Glutamatergic neuron (in vitro differentiated cells): ENCODE measurements at places on chromosomes 6 and 20.

GRCh38 chr6:2674857-2675256 is 75.9 kb downstream of the MYLK4 start:
- H3K4me3 ChIP-seq, result no peak overlapping the region
- peaks cover 4% of the 10 kb centered on the region for H3K36me3 ChIP-seq
- no peak for DNase-seq
- H3K27ac ChIP-seq, result no peak overlapping the region
- peaks cover 5% of the 10 kb centered on the region for H3K27me3 ChIP-seq
- no peaks in the 10 kb centered on the region for H3K4me1 ChIP-seq

DNA sequence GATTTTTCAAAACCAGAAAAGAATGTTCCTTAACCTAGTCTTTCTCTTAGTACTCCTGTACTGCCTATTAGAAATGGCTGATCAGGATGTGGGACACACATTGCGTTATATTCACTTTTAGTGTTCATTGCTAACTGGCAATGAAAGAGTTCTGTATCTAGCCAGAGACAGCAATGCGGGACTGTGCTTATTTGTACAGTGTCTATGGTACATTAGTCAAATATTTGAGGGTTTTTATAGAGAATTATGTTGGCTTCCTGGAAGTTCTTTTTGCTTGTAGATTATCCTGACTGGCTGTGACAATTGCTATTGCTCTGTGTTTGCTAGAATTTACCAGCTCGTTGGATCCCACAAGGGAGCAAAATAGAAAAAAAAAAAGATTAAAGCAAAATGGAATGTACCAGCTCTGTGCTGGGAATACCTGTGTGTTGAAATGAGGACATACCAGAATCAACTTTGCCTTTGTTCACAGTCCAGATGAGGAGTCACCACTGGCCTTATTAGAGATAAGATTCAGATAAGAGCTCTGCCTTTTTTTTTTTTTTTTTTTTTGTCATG is 22.4 kb upstream of the IFNGR1 start:
- H3K27ac ChIP-seq, result no peak overlapping the region
- no peak for DNase-seq
- H3K36me3 ChIP-seq, result no peaks in the 10 kb centered on the region
- no peaks in the 10 kb centered on the region for H3K27me3 ChIP-seq
- no peaks in the 10 kb centered on the region for H3K4me1 ChIP-seq
- H3K4me3 ChIP-seq, result no peak overlapping the region

DNA sequence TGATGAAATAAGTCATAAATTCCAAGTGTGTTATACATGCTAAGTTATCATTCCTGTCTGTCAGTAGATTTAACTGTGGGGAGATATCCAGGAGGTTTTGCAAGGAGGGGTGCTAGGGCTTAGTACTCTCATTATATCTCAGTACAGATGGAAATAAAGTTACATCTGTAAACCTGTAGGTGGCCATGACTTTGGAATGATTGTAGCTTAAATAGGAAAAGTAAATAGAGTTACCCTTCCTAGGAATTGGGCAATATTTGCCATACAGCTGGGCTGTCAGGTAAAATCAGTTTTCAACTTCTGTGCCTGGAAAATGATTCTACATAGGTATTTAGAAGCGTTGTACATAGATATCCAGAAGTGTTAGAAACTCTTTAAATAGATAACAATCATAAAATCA is 19.8 kb upstream of the TGM3 start:
- no peak overlapping the region for H3K4me3 ChIP-seq
- H3K36me3 ChIP-seq, result peaks cover 4% of the 10 kb centered on the region
- no peak overlapping the region for H3K27ac ChIP-seq

- no peak overlapping the region for H3K27ac ChIP-seq
- H3K36me3 ChIP-seq, result no peaks in the 10 kb centered on the region
Observed at GRCh38 chr6:162538643-162539064, 188.9 kb downstream of the PRKN start.

DNA sequence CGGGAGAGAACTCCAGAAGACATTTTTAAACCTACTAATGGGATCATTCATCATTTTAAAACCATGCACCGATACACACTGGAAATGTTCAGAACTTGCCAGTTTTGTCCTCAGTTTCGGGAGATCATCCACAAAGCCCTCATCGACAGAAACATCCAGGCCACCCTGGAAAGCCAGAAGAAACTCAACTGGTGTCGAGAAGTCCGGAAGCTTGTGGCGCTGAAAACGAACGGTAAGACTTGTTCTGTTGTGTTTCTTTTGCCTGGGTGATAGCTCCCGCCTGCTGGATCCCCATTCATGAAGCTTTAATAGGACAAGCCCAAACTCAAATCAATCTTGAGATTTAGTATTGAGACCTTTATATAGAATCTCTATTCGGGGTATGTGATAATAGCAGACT is 4.2 kb downstream of the TNFAIP3 start:
- H3K36me3 ChIP-seq, result no peaks in the 10 kb centered on the region
- no peak overlapping the region for H3K27ac ChIP-seq

DNA sequence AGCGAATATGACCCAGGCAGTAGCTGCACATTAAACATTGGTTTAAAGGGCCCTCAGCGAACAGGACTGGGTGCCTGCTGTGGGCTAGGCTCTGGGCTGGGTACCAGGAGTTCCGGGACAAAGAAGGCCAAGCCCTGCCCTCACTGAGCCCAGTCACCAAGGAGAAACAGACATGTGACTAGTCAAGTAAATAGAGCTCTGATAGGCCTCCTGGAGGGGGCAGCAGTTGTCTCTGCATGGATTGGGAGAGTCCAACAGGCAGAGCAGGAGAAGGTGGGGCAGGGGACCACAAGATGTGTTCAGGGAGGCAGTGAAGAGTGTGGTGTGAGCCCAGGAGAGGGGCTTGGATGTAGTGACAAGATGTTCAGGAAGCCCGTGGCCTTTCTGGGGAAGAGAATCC is 3.1 kb downstream of the HM13 start:
- no peaks in the 10 kb centered on the region for H3K36me3 ChIP-seq
- peaks cover 1% of the 10 kb centered on the region for H3K4me1 ChIP-seq
- no peak overlapping the region for H3K27ac ChIP-seq
- DNase-seq, result peak; percentile 80

DNA sequence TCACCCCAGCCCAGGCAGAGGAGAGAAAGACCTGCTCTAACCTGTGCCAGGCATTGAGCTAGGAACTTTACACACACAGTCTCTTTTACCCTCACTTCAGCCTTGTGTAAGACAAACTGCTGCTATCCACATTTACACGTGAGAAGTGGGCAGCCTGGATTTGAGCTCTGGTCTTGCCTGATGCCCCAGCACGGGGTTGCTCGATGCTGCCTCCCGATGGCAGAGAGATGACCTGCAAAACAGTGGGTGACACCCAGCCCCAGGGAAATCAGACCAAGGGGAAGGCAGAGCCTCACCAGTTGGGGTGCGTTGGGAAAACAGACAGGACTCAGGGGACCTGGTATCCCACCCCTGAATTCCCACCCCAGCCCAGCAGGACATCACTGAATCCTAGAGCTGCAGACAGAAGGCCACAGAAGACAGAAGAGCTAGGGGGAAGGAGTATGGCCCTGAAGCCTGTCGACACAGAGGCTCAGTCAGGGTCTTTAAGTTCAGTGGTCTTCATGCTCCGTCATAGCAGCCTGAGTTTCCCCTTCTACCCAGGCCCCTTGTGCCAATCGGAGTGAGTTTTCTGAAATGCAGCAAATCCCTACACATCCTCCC is 990 bp downstream of the BPI start:
- H3K36me3 ChIP-seq, result no peaks in the 10 kb centered on the region
- no peak overlapping the region for H3K27ac ChIP-seq
- no peak overlapping the region for H3K4me3 ChIP-seq
- H3K4me1 ChIP-seq, result peaks cover 6% of the 10 kb centered on the region
- peaks cover 3% of the 10 kb centered on the region for H3K27me3 ChIP-seq
- peak; percentile 53 for DNase-seq

GRCh38 chr6:155141002-155141401 is 122.8 kb upstream of the CLDN20 start:
- no peak overlapping the region for H3K27ac ChIP-seq
- no peak for DNase-seq
- no peak overlapping the region for H3K4me3 ChIP-seq
- peaks cover 3% of the 10 kb centered on the region for H3K27me3 ChIP-seq

DNA sequence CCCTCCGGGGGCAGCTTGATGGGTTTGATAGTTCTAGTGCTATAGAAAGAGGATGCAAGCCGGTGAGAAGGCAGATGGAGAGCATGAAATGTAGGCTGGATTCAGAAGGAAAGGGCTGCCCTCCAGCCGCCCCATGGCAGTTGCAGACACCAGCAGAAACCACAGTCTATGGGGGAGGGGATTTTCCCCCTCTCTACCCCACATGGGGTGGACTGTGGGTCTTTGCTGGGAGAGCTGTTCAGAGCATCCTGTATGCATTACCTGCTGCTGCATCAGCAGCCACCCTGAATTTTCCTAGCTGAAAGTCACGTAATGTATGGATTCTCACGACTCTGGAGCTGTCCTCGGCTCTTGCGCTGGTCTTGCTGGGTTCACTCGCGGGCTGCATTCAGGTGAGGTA is 48.8 kb upstream of the CST5 start:
- no peak for DNase-seq
- H3K4me1 ChIP-seq, result no peaks in the 10 kb centered on the region
- peaks cover 12% of the 10 kb centered on the region for H3K36me3 ChIP-seq
- H3K4me3 ChIP-seq, result no peak overlapping the region
- no peak overlapping the region for H3K27ac ChIP-seq

DNA sequence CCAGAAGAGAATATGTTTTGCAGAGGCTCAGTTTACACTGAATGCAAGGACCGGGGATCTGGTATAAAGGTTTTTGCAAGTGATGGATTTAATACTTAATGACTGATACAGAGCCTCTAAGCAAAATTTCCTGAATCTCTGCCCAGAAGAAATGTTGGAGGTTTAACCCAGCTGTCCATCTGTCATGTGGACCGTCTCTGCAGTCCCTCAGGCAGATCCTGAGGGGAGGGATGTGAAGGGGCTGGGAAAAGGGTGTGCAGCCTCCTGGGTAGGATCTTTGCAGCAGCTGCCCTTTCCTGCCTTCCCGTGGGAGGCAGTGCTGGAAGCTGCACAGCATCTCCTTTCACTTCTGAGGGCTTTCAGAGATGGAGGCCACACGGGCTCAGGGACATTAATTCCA is 207.0 kb downstream of the SLC24A3 start:
- DNase-seq, result peak; percentile 31
- peak overlapping the region; percentile 69 for H3K27ac ChIP-seq
- H3K4me1 ChIP-seq, result peaks cover 32% of the 10 kb centered on the region
- no peak overlapping the region for H3K4me3 ChIP-seq
- peaks cover 5% of the 10 kb centered on the region for H3K36me3 ChIP-seq
- peaks cover 1% of the 10 kb centered on the region for H3K27me3 ChIP-seq

- H3K4me1 ChIP-seq, result no peaks in the 10 kb centered on the region
- H3K27ac ChIP-seq, result no peak overlapping the region
- DNase-seq, result no peak
- H3K4me3 ChIP-seq, result no peak overlapping the region
- peaks cover 2% of the 10 kb centered on the region for H3K27me3 ChIP-seq
Observed at GRCh38 chr6:73612611-73613010, 41.2 kb downstream of the SLC17A5 start.
